ENCODE measurements at places on chromosomes 12 and 14.
A peak's percentile ranks its signal among the peaks of the same experiment; 100 is the strongest.

GRCh38 chr12:67394550-67394949 lies 125.4 kb downstream of the CAND1 start:
- DNase-seq, result no peak

DNA sequence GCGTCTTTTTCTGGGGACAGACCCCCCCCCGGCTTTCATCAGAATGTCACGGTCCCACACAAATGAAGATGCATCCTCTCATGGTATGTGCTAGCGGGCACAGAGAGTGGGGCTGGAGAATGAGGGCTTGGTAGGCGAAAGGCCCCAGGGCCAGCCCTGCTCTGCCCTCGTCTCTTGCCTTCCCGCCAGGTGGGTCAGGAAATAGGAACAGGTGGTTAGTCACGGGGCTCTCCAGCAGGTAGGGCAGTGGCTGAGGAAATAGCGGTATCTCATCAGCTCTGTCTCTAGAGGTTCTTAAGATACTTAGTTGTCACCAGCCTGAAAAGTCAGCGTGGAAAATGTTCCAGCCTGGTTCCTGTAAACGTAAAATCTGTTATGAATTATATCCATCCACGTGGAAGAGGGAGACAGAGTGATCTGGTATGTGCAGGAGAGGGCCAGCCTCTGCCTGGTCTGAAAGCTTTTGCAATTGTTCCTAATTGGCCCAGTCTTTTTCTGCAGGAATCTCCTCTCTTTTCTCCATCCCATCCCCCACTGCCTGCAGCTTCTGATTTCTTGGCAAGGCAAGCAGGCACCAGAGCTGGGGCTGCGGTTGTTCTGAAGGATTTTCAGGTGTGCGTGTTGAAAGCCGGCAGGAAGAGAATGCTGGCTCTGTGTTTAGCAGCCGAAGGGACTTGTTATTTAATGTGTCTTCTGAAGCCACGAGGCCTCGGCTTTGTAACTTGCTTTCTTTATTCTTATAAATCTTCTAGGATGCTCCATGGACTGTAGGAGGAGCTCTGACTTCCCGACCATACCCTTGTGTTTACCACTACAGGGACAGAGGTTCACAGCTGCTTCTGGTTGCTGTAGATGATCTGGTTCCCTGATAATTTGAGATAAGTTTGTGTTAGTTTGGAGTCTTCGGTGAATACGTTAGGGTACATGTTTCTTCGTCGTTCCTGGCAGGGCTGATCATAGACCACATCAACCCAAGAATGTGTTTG lies 131.1 kb downstream of the CACNA1C start:
- DNase-seq, result no peak

DNA sequence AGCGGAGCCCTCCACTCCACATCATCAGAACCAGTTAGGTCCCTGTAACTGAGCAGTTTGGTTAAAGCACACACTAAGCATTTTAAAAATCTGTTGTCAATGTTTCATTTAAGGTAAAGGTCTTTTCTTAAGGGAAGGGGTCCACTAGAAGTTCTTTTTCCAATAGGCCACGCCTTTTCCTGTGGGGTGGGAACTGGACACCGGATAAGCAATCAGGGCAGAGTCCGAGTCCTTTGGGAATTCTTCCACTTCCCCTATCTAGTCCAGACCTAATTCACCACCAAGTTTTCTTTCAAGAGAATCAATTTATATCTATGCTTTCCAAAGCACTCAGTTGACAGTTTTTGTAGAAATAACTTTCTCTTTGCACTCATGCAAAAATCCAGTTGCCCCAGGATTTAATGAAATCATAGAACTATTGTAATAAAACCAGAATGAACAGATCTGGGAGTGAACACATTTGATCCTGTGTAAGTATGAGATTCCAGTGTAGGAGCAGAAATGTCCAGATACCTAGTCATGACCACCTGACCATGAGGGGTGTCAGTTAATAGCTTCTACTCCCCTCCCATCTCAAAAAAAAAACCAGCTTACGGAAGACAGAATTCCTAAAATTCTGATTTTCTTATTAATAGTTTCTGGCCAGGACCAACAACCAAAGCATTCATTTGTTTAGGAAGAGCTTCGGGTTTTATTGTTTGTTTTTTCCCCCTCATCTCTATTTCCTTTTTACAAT lies 11.7 kb downstream of the VPS37B start:
- DNase-seq, result no peak

GRCh38 chr12:52155048-52155868 lies 36.6 kb downstream of the KRT80 start:
- no peak for DNase-seq

DNA sequence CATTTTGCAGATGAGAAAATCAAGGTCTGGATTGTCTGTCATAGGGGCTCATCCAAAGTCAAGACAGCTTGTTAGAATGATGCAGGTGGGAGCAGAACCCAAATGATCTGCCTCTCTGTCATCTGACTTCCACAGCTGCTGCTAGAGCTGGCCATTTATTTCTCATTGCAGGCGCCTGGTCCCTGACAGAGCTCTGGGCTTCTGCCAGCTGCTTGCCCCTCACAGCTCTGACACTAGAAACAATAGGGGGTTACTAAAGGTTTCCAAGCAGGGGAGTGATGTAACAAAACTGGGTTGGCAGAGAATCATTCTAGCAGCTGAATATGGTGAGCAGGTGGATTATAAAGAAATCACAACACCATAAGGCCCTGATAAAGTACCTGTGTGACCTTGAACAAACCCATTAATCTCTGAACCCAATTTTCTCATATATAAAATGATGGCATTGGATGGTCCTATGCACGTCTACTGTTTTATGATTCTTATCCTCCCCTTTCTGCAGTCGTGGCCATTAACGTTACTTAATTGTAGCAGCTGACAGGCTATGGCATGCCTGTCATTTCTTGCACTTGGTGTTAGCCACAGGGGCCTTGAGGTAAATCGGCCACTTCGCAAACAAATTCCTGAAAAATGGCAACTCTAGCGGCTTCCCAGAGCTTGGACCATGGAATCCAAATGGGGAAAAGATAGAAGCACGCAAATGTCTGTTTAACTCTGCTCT lies 134.6 kb downstream of the RMST start:
- peak; percentile 55 for DNase-seq

DNA sequence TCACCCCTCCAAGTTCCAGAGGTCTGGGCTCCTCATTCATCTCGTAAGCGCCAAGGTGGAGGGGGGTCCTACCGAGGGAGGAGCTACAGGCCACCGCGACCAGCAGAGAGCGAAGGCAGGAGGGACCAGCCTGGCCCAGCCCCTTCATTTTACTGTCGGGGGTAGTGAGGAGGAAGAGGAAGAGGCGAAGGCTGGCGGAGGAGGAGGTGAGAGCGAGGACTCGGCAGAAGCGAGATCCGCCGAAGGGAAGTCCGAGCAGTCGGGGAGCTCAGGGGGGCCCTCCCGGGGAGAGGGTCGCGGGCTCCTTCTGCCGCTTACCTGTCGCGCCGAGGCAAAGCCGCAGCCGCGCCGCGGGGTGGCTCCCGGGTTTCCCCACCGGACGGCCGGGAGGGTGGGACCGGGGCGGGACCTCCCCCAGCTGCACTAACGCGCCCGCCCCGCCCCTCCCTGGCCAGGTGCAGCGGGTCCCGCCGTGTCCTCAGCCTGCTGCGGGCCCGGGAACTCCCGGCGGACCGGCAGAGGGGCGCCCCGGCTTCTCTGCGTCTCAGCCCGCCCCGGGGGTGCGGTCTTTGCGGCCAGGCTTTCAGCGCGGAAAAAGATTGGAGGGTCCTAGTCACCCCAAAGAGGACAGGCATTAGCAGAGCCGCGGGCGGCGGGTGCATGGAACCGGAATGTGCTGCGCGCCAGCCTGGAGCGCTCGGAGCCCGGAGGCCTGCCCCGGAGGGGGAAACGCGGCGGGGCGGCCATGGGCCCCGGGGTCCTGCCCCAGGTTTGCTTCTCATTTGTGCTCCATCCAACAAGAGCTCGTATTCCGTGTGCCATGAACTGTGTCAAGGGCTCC lies at the start of gene GALNT6:
TSS of gene GALNT6 (minus strand) at position 124 of the 841 bp plus-strand sequence. CDS start 11,625 bp downstream, outside the sequence.
- peak; percentile 74 for DNase-seq

DNA sequence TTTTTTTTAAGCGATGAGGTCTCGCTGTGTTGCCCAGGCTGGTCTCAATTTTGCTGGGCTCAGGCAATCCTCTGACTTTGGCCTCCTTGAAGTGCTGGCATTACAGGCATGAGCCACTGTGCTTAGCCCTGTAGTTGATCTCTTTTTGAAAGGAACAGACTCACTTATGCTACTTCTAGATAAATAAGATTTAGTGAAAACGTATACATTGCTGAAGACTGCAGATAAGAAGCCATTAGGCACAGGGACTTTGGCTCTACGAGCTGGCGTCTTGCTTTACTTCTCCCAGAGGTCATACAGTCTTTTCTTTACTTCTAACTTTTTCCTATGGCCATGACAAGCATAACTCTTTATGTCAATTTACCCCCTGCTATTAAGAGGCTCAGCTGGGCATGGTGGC lies 9.4 kb downstream of the PTGR2 start:
- DNase-seq, result no peak

- no peak for DNase-seq
Measured at GRCh38 chr14:20707622-20708021, 19.1 kb downstream of the ANG start.

GRCh38 chr12:10363658-10363913 lies 26.3 kb downstream of the KLRK1 start:
- DNase-seq, result peak; percentile 43

DNA sequence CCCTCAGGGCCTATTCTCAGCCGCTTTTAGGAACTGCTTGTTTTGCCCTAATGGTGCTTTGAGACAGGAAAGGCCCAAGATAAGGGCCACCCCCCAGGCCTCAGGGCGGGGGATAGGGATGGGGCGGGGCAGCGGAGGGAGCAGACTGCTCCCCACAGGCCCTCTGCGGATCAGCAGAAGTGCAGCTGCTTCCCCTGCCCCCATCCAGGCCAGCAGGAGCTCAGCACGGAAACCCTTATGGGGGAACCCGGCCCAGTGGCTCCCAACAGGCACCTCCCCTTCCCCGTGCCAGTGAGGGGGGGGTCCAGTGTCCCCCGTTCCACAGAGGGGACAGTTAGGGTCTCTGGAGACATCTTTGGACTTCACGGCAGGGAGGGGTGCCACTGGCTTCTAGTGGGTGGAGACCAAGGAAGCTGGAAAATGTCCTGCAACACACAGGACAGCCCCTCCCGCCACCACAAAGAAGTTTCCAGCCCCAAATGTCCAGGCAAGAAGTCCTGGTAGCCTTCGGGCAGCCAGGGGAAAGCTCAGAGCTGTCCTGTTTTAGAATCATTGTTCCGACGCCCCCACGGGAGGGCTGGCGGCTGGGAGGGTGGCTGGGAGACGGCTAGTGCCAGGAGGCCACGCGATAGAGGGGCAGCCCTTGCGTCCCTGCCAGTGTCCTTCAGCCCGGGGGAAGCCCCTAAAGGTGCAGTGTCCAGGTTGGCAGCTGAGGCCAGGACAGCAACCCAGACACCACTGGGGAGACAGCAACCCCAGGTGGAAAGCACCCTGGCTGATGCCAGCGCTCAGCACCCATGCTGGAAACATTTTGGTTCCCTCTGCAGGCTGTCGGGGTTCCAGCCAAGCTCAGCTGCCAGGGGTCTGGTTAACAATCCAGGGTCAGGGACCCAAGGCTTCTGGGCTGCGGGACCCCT lies 10.4 kb upstream of the GPR132 start:
- no peak for DNase-seq

DNA sequence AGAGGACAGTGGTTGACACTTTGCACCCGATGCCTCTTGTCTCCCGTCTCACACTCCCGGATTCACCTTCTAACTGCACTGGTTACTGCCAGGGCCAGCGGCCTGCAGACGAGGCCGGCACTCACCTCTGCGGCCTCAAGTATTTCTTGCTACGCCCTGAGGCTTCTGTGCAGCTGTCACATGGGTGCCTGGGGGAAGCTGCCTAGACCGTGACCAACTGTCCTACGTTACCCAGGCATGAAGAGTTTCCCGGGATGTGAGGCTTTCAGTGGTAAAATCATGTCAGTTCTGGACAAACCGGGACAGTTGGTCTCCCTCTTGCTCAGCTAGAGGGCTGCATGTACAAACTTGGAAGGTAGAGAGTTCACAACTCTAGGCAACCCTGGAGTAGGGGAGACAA lies 274.5 kb downstream of the GLT1D1 start:
- no peak for DNase-seq

GRCh38 chr14:102510616-102511520 lies 1.3 kb upstream of the ANKRD9 start:
- peak; percentile 40 for DNase-seq

DNA sequence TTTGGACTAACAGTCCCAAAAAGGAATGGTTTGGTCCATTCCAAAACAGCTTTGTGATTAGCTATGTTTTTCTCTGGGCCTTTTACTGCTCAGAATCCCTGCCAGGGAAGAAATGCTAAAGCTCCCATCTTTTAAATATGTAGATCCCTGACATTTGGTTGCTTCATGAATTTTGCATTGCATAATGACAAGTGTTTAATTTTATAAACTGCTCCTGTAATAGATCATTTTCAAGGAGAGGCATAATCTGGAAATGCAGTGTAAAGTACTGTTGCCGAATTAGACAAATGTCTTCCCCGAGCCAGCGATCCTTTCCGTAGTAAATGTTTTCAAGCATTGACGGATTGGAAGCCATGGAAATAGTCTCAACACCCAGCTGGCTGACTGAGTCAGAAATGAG lies 291.3 kb upstream of the PRKD1 start:
- DNase-seq, result no peak

DNA sequence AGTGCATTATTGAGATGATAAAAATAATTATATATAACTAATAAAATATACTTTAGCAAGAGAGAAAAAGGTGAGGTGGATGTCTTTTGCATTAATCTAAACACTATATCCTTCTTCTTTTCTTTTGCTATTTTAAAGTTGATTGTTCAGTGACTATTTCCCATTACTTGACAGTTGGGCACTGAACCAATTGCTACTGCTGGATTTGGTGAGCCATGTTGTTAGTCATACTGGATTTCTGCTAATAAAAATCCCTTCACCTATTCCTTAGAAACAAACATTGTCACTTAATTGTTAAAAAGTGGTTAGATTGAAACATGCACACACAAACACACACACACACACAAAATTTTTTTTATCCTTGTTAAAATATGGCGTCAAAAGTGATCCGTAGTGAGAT lies 251.6 kb upstream of the ALG10 start:
- DNase-seq, result no peak

- DNase-seq, result no peak
Measured at GRCh38 chr12:18123707-18124106, 33.7 kb upstream of the RERGL start.

DNA sequence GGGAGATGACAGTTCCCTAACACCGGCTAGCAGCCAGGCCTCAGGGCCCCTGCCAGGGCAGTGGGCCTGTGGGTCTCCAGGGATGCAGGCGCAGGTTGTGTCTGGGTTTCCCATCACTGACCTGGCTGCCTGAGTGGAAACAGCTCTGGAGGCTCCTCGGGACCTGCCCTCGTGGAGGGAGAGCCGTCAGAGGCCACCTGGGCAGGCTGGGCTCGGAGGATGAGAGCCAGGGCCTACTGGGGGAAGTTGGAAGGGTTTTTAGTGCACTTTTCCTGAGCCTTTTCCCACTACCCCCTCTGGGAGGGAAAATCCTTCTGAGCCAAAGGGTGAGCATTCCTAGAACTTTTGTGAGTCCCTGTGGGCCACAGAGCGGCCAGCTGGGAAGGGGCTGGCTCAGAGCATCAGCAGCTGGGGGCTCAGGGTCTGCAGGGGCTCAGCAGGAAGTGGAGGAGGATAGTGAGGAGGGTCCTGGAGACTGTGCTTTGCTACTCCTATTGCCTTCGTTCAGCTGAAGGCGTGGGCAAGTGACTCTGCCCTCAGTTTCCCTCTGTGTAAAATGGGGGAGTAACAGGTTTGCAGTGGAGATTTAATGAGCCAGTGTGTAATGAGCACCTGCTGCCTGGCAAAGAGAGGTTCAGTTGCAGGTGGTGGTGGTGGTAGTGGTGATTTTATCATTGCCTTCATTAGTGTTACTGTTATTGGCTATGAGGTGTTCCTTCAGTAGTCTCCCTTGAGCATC lies 1.8 kb downstream of the SH2B3 start:
- DNase-seq, result no peak

- DNase-seq, result no peak
Measured at GRCh38 chr12:65566751-65567150, 257.5 kb upstream of the HMGA2 start.
